ENCODE measurements at places on chromosomes 4 and X.

- no peak for DNase-seq
Measured at GRCh38 chrX:35046660-35047296, 104.2 kb downstream of the FAM47B start.

GRCh38 chr4:36208893-36209473 lies 35.3 kb downstream of the ARAP2 start:
- no peak for DNase-seq

- no peak for DNase-seq
Measured at GRCh38 chr4:52250154-52250553, 199.1 kb downstream of the SPATA18 start.

DNA sequence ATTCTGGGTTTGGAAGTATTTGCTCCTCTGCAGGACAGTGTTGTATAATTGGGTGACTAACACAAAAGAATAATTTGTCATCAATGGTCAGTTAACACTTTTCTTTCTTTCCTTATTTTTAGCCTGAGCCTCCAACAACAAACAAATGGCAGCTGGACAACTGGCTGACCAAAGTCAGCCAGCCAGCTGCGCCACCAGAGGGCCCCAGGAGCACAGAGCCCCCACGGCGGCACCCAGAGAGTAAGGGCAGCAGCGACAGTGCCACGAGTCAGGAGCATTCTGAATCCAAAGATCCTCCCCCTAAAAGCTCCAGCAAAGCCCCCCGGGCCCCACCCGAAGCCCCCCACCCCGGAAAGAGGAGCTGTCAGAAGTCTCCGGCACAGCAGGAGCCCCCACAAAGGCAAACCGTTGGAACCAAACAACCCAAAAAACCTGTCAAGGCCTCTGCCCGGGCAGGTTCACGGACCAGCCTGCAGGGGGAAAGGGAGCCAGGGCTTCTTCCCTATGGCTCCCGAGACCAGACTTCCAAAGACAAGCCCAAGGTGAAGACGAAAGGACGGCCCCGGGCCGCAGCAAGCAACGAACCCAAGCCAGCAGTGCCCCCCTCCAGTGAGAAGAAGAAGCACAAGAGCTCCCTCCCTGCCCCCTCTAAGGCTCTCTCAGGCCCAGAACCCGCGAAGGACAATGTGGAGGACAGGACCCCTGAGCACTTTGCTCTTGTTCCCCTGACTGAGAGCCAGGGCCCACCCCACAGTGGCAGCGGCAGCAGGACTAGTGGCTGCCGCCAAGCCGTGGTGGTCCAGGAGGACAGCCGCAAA lies 106.0 kb downstream of the KLHL8 start:
- no peak for DNase-seq

DNA sequence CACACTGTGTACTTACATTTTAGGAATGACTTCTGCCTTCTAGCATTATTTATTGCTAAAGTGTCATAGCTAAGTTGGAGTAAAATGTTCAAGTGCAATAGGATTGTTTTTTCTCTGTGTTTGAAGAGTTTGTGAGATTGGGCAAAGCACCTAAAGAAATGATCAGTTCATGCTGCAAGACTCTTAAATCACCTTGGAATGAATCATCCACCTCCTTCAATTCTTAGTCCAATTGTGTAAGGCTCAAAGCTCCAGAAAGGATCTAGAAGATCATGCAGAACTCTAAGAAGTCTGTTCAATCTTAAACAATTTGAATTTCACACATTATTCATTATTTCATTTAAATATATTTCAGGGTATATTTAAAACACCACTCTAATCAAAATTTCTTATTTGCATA lies 137.1 kb downstream of the AMELX start:
- DNase-seq = no peak

GRCh38 chr4:87108142-87108546 lies 112.3 kb downstream of the KLHL8 start:
- DNase-seq = no peak

DNA sequence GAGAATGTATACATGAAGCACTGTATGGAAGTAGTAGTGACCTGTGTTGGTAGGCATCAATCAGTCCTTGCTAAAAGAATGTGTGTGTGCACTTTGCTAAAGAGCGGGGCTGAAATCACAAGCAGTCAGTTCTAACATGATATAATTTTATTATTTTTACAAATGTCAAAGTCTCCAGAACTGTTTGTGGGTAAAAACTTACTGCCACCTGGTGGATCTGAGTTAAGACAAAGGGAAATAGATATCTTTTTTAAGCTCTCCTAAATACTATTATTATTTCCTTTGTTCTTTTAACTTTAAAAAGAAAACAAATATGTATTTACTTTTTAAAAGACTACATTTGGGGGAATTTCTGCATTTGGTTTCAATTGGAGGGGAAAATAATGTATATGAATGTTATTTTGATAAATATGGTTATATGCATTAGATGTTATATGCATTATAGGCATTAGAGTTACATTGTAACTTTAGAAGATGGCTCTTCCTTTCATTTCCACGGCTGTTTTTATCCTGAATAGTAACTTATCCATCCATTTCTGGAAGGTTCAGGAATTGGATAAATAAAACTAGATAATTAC lies 7.8 kb upstream of the CLOCK start:
- no peak for DNase-seq

GRCh38 chr4:114870987-114871386 lies 242.4 kb downstream of the NDST4 start:
- DNase-seq = no peak

- no peak for DNase-seq
Measured at GRCh38 chr4:78691971-78692821, 84.0 kb upstream of the BMP2K start.

GRCh38 chrX:115534383-115534782 lies 26.6 kb upstream of the PLS3 start:
- DNase-seq = no peak

DNA sequence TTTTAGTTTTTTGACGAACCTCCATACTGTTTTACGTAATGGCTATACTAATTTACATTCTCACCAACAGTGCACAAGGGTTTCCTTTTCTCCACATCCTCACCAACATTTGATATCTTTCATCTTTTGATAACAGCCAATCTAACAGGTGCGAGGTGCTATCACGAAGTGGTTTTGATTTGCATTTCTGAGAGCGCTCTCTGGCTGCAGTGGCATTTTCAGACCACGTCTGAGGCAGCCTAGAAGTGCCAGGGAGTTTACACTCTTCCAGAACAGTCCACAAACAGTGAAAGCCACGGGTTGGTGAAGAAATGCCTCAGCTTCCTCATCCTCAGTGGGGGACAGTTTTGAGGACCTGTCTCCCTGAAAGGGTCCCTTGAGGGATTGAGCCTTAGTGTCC lies 471.0 kb downstream of the BCOR start:
- DNase-seq = no peak

DNA sequence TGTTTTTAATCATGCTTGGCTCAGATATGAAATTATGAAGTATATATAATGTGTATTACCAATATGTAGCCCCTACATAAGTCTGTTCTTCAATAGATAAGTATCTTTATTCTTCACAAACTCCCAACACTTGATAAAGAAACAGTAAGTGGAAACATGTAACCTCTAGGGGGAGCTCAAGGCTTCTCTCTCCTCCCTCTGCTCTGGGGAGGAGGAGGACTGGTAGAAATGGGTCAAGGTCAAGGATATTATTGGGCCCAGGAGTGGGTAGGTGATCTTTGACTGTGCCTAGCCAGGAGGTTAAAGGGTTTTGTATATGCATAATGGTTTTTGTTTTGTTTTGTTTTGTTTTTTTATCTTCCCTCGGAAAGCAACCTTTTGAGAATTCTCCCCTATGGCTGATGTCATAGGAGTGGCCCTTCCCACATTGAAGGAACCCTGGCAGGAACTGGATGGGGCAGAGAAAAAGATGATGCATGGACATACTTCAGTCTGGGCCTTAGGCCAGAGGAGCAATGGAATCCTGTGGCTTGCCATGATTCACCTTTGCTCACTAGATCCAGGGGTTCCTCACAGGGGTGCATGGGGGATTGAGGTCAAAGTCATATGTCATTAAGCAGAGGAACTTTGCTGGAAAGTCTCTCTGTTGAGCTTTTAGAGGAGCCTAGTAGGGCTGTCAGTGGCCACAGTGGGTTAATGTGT lies 460.3 kb downstream of the MID1IP1 start:
- no peak for DNase-seq

- DNase-seq = no peak
Measured at GRCh38 chr4:125582302-125582701, 267.5 kb downstream of the FAT4 start.

DNA sequence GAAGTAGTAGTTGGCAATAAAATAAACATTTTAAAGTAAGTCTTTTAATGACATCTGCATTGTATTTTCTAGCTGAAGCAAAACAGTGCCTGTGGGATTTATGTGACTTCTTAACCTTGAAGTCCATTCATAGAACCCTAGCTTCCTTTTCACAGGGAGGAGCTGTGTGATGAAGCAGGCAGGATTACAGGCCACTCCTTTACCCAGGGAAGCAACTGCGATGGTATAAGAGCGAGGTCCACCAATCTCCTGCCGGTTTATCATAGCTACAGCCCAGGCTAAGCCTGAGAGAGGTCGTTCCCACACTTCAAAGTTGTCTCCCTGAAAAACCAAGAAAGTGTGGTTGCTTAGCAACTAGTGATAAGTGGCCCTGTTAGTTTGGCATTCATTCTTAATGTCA lies 7.0 kb downstream of the RPL36A start:
- DNase-seq = no peak

DNA sequence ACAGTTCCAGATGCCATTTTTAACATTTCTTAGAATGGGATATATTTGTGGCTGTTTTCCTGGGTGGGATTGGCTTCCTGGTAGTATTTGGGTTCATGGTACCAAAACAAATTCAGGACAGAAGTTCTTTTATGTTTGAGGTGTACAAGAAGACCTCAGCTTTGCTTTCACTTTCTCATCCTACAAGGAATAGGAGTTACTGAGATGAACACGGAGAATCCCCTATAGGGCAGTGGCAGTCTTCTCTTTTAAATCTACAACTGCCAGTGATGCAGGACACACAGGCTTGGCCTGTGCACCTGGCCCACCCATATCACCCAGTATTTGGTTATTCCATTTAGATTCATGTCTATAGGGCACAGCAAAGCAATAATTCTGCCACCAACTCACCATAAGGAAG lies 35.2 kb downstream of the SLC10A7 start:
- DNase-seq = no peak

GRCh38 chr4:20192736-20193135 lies 59.0 kb upstream of the SLIT2 start:
- DNase-seq = no peak

DNA sequence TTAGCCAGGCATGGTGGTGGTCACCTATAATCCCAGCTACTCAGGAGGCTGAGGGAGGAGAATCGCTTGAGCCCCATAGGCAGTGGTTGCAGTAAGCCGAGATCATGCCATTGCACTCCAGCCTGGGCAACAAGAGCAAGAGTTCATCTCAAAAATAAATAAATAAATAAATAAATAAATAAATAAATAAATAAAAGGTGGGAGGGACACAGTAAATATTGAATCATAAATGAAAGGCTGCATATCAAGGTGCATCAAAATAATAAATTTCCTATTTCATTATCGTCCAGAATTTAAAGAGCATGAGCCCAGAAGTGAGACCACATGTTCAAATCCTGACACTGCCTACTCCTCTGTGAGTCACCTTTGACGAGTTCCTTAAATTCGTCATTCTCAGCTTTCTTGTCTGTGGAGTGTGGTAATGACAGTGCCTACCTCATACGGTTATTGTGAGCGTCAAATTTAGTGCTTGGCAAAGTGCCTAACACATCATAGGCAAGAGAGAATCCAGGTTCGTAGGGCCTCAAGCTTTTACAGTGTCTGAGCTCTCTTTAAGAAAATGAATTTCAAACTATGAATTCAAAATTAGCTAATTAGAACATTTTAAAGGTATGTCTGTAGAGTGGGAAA lies 49.9 kb downstream of the IL15 start:
- no peak for DNase-seq

DNA sequence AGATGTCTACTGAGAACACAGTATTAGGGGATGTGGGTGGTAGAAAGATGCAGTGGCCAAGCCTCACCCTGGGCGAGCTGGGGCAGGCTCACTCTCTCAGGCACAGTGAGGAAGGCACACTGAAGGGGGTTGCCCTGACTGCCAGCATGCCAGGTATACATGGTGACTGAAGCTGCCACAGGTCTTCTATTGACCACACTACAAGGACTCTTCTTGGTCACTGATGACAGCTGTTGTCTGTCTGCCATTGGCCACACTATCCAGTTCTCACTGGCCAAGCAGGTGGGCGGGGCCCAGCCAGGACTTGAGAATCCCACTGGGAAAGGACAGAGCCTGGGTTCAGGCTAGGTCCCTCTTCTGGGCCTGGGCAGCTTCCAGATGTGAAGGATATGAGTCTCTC lies 39.7 kb upstream of the TBC1D14 start:
- DNase-seq = no peak

- no peak for DNase-seq
Measured at GRCh38 chrX:20372533-20372932, 105.8 kb upstream of the RPS6KA3 start.

- DNase-seq = no peak
Measured at GRCh38 chr4:8289151-8289750, 19.7 kb downstream of the HTRA3 start.

GRCh38 chrX:101385795-101386541 lies at the start of gene BTK:
BTK (minus strand) TSS chrX:101386191; CDS start chrX:101375284, 10,907 bp downstream.
- no peak for DNase-seq

GRCh38 chrX:41148553-41148952 lies 63.3 kb downstream of the USP9X start:
- no peak for DNase-seq

- no peak for DNase-seq
Measured at GRCh38 chr4:127622921-127623796, 9.6 kb upstream of the INTU start.

DNA sequence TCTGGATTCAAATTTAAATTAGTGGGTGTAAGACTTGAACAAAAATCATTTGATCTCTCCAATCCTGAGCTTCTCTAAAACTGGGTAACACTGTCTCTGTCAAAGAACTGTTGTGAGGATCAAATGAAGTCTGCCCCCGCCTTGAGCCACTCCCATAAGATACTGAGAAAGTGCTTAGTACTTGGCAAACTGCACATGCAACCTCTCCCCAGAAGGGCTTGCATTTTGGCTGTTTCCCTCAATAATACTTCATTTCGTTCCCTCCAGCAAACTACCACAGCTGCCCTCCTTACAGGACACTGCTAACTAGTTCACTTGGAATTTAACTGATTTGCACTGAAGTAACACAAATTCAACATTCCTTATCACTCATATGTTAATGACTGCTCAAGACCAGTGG lies 79.8 kb downstream of the APBB2 start:
- no peak for DNase-seq

DNA sequence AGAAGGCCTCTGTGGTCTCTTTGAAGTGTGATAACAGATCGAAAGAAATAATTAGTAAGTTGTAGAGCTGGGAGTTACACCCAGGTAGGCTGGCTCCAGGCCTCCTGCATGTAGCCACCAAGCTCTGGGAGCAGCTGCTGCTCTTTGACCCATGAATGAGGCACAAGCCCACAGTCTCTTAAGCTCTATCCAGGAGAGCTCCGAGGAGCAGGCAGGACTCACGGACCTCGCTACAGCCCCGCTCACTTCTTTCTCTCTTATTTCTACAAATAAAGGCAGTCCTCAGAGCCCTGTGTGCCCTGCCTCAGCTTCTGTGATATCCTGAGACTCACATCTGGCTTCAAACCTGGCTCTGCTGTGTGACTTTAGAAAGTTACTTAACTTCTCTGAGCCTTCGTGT lies 86.9 kb downstream of the EVC start:
- DNase-seq = no peak

- no peak for DNase-seq
Measured at GRCh38 chr4:25662306-25662705, 6.7 kb downstream of the SLC34A2 start.
